ENCODE measurements at places on chromosomes 5 and 9.

- no peak for DNase-seq
- no peak overlapping the region for H3K4me3 ChIP-seq
- no peaks in the 10 kb centered on the region for H3K27me3 ChIP-seq
- no peaks in the 10 kb centered on the region for H3K36me3 ChIP-seq
- H3K4me1 ChIP-seq, result no peaks in the 10 kb centered on the region
Measured at GRCh38 chr9:124784509-124784908, 7.6 kb downstream of the OLFML2A start.

- no peaks in the 10 kb centered on the region for H3K36me3 ChIP-seq
- no peak overlapping the region for H3K27ac ChIP-seq
- H3K4me3 ChIP-seq, result no peak overlapping the region
- H3K27me3 ChIP-seq, result no peaks in the 10 kb centered on the region
- H3K4me1 ChIP-seq, result no peaks in the 10 kb centered on the region
- no peak for DNase-seq
Measured at GRCh38 chr5:7329712-7330111, 66.2 kb upstream of the ADCY2 start.

GRCh38 chr9:95202076-95202681, 115.3 kb downstream of the FANCC start:
- no peaks in the 10 kb centered on the region for H3K27me3 ChIP-seq
- no peak overlapping the region for H3K27ac ChIP-seq
- no peaks in the 10 kb centered on the region for H3K36me3 ChIP-seq
- no peaks in the 10 kb centered on the region for H3K4me1 ChIP-seq

DNA sequence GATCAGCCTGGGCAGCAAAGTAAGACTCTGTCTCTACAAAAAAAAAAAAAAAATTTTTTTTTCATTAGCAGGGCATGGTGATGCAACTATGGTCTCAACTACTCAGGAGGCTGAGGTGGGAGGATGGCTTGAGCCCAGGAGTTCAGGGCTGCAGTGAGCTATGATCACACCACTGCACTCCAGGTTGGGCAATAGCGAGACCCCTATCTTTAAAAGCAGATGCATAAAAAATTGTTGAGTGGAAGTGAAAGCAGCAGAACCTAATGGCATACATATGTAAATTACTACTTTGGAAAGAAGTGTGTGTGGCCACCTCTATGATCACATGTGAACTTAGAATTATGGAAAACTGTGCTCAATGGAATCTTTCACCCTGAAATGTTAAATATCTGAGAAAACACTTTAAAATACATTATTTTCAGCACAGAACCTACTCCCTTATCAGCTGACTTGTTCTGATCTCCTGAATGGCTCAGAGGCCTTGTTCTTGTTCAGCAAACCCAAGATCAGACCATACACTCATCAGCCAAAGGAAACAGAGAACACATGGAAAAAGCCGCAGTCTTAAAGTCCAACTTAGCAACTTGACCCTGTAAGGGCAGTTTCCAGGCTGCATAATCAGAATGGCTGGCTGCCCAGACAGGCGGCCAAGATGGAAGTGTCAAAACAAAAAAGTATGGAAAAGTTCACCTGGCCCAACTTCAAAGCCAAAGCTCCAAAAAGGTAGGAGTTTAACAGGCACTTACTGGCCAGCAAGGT, 56.5 kb downstream of the SIL1 start:
- H3K27ac ChIP-seq, result no peak overlapping the region
- H3K4me3 ChIP-seq, result no peak overlapping the region
- no peaks in the 10 kb centered on the region for H3K27me3 ChIP-seq
- DNase-seq, result no peak
- no peaks in the 10 kb centered on the region for H3K4me1 ChIP-seq
- H3K36me3 ChIP-seq, result no peaks in the 10 kb centered on the region

DNA sequence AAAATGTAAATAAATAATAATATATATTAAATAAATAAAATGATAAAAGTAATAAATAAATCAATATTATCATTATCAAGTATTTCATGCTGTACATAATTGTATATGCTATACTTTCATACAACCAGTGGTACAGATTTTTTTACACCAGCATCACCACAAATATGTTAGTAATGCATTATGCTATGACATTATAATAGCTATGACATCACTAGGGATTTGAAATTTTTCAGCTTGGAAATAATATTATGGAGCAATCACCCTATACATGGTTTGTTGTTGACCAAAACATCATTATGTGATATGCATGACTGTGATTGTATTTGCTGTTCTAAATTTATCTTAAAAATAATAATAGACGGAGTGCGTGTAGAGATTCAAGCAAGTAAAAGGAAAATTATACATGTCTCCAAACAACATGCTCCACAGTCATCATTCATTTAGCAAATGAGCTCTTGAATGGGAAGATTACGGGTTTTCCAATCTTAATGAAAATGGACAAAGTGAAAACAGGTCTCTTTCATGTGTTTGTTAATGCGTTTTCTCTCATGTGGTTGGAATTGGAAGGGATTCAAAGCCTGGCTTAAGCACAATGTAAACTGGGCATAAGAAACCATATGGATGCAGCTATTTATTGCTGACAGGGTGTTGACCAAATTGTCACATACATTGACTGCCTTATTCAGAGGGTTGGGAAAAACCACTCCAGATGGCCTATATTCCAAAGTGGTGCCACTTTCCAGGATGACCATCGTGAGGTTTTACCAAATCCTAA, 643.0 kb upstream of the RGMB start:
- no peaks in the 10 kb centered on the region for H3K27me3 ChIP-seq
- H3K36me3 ChIP-seq, result no peaks in the 10 kb centered on the region
- H3K4me3 ChIP-seq, result no peak overlapping the region

DNA sequence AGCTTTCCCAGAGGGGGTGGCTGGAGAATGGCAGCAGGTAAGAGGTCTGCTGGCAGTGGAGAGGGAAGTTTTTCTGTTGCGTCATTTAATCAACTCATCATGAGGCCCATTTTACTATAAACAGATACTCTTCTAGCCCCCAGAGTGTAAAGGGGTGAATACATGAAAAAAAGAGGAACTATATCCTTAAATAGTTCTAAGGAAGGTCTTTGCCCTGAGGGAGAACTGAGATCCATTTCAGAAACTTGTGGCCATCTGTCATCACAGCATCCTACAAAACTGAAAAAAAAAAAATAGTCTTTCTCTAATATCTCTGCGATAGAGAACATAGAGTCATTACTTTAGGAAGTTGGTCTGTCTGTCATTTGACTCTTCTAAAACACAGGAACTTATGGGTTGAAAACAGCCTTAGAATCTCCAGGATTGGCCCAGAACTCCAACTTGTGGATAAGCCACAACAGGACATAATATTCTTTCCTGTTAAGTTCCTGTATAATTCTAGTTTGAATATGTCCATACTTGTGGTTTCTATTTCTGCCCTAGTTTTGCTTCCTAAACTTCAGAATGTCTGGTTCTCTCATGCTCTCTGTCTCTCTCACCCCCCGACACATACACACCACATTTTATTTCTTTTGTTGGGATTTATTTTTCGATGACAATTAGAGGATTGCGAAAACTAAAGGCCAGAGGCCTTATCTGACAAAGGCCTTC, 238.5 kb upstream of the PIK3R1 start:
- no peak for DNase-seq
- H3K4me3 ChIP-seq, result no peak overlapping the region
- H3K36me3 ChIP-seq, result no peaks in the 10 kb centered on the region

GRCh38 chr5:77292026-77292757, 81.7 kb downstream of the PDE8B start:
- no peak for DNase-seq
- H3K27ac ChIP-seq, result no peak overlapping the region

- H3K4me1 ChIP-seq, result no peaks in the 10 kb centered on the region
- H3K27ac ChIP-seq, result no peak overlapping the region
- no peak overlapping the region for H3K4me3 ChIP-seq
- H3K27me3 ChIP-seq, result no peaks in the 10 kb centered on the region
- no peaks in the 10 kb centered on the region for H3K36me3 ChIP-seq
- DNase-seq, result no peak
Measured at GRCh38 chr5:78974011-78974410, 11.1 kb downstream of the ARSB start.

- no peaks in the 10 kb centered on the region for H3K27me3 ChIP-seq
- DNase-seq, result no peak
- no peak overlapping the region for H3K4me3 ChIP-seq
- no peaks in the 10 kb centered on the region for H3K36me3 ChIP-seq
- no peaks in the 10 kb centered on the region for H3K4me1 ChIP-seq
Measured at GRCh38 chr5:69516769-69517168, 24.2 kb downstream of the OCLN start.

GRCh38 chr9:121870271-121870670, 218.8 kb downstream of the DAB2IP start:
- H3K27me3 ChIP-seq, result no peaks in the 10 kb centered on the region
- H3K4me1 ChIP-seq, result no peaks in the 10 kb centered on the region
- DNase-seq, result no peak
- no peak overlapping the region for H3K4me3 ChIP-seq
- no peaks in the 10 kb centered on the region for H3K36me3 ChIP-seq

GRCh38 chr9:123568691-123569688, 213.0 kb downstream of the CRB2 start:
- no peaks in the 10 kb centered on the region for H3K36me3 ChIP-seq
- DNase-seq, result no peak
- no peaks in the 10 kb centered on the region for H3K27me3 ChIP-seq
- no peak overlapping the region for H3K27ac ChIP-seq

All from naive thymus-derived CD4-positive, alpha-beta T cell (primary cell).